Lung (tissue), 17 donors: ENCODE measurements at places on chromosomes 2 and 18.

DNA sequence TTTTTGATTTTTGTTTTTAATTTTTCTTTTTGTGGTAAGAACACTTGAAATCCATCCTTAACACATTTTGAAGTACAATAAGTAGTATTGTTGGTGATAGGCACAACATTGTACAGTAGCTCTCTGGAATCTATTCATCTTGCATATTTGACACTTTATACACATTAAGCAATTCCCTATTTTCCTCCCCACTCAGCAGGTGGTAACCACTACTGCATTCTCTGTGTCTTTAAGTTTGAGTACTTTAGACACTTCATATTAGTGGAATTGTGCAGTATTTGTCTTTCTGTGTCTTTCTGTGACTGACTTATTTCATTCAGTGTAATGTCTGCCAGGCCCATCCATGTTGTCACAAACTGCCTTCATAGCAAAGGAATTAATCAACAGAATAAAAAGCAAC, 471.7 kb upstream of the CDH20 start:
- no peak for DNase-seq

- DNase-seq = no peak
These were observed 1.4 kb downstream of the FRZB start for GRCh38 chr2:182864949-182865570.

- DNase-seq = no peak
These were observed 157.0 kb upstream of the NDUFV2 start for GRCh38 chr18:8945514-8945913.

- no peak for DNase-seq
These were observed 18.1 kb downstream of the CYP1B1 start for GRCh38 chr2:38057651-38058410.

DNA sequence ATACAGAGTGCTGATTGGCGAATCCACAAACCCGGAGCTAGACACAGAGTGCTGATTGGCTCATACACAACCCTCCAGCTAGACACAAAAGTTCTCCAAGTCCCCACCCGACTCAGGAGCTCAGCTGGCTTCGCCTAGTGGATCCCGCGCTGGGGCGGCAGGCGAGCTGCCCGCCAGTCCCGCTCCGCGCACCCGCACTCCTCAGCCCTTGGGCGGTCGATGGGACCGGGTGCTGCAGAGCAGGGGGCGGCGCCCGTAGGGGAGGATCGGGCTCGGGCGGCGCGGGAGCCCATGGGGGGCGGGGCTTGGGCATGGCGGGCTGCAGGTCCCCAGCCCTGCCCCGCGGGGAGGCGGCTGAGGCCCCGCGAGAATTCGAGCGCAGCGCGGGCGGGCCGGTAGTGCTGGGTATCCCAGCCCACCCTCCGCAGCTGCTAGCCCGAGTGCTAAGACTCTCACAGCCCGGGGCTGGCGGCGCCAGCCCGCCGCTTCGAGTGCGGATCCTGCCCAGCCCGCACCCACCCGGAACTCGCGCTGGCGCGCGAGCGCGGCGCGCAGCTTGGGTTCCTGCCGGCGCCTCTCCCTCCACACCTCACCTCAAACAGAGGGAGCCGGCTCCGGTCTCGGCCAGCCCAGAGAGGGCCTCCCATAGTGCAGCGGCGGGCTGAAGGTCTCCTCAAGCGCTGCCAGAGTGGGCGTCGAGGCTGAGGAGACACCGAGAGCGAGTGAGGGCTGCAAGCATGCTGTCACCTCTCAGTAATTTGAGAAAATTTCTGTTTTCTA, 75.5 kb upstream of the ATP5MC3 start:
- no peak for DNase-seq

GRCh38 chr2:149733936-149734685, 146.5 kb upstream of the MMADHC start:
- DNase-seq = peak; percentile 53

DNA sequence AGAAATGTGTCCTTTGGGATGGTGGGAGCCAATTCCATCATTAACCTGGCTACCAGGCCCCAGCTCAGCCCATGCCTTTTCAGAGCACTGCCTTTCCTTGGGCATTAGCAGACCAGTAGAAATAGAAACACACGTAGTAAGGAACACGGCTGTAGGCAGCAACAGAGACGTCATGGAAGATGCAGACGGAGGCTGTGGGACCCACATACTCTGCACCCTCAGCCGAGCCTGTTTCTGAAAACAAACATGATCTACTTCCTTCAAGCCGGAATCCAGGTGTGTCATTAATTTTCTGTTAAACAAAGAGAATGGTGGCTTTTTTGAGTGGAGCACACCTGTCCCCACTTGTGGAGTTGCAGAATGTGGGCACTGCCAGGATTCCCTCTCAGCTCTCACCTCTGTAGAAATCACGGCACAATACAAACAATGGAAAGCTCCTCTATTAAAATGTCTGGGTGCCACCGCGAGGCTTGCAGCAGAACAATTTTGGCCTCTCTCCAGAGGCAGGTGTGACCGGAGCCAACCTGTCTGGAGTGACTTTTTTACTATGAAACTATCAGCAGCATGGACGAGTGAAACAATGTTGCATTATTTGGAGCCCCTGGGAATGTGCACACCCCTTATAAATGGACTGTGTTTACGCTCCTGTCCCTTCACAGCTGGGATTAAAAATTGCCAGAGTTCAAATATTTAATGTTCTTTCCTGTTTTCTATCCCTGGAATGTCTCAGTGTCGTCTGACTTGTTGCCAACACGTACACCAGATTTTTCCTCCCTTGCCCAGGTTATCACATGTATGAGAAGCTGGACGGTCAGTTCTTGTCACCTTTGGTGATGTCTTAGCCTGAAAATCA, 31.7 kb downstream of the SPP2 start:
- DNase-seq = peak; percentile 66

GRCh38 chr2:83470928-83471327, 988.2 kb downstream of the SUCLG1 start:
- DNase-seq = no peak

DNA sequence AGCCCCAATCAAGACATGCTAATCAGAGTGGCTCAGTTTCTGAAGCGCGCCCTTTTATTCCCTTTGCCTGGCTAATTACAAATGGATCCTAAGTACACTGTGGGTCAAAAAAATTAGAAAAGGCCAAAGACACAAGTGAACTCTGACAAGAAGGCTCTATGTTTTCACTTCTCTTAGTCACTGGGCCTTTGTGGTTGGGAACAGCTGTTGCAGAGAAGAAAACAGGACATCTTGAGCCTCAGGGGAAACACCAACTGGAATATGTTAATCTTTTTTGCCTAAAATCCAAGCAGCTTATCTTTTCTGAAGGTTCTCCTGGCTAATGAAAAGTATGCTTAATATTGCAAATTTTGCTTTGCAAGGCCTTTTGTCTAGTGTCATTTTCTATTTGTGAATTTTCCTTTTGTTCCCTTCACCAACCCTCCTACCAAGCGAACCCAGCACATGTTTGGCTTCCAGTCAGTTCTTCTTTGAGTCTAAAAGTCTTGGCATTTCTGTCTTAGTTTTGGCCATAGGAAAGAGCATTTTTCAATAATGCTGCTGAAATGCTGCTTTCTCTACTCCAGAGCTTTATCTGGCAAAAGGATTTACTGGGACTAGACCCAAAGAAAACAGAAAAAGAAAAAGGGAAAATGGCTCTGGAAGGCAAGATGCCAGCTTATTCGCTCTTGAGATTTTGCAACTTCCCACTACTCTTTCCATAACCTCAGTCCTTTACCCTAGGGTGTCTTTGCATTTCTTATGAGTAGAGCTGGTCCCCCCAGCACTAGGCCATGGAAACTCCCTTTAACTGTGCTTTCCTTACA, 440.2 kb upstream of the ST6GAL2 start:
- peak; percentile 1 for DNase-seq

- no peak for DNase-seq
These were observed 30.9 kb downstream of the RALBP1 start for GRCh38 chr18:9506046-9506792.

DNA sequence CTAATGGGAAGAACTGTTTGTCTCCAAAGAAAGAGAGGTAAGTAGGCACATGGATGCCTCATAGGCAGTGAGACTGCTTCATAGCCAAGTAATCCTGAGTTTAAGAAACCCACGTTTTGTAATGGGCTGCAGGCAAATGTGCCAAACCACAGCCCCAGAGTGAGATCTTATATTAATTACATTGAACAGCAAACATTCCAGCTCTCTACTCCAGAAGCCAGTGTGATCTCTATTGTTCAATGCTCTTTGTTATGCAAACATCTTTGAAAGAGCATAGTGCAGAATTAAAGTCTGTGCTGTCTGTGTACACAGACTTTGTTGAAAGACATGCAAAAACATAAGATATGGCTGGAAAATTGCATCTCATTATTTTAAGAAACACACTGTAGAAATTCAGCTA, 720.8 kb upstream of the REG3G start:
- DNase-seq = no peak

DNA sequence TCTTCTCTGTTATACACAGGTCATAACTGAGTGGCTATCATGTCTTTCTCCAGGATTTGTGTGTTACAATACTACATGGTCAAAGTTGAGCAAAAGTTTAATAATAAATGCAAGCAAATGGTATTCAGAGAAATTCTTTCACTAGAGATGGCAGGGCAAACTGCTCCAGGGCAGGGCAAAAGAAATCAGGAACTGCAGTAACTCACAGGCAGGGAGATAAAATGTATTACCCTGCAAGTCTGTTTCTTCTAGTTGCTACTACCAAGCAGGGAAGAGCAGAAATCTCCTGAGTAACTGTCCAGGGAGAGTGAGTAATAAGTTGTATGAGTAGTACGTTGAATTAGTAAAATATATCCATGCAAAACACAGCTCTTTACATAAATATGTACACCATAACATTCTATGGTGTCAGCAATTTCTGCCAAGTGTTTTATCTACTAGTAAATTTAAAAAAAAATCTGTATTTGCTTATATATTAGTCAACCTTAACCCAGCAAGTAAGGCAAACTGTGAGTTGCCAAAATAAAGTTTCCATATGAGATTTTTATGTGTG, 404.1 kb downstream of the ZEB2 start:
- no peak for DNase-seq

GRCh38 chr18:34297287-34297686, 72.6 kb upstream of the NOL4 start:
- no peak for DNase-seq

GRCh38 chr2:70340761-70341476, 39.1 kb upstream of the FAM136A start:
- peak; percentile 46 for DNase-seq

DNA sequence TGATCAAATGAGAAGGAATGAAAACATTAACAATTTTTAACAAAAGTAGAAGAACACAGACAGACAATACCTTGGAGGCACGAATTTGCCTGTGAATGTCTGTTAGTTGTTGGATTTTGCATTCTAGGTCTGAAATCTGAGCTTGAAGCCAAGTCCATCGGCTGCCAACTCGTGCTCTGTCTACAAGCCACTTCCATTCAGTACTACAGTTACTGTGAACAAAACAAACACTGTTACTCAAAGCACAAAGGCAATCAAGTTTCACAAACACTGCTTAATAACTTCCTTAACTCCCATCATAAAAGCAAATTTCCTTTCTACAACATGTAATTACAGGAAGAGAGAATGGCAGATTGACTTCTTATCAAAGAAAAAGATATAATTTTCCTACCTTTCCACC, 42.2 kb downstream of the KANSL1L start:
- DNase-seq = peak; percentile 30

- no peak for DNase-seq
These were observed 497.8 kb upstream of the MYT1L start for GRCh38 chr2:2828774-2829368.

DNA sequence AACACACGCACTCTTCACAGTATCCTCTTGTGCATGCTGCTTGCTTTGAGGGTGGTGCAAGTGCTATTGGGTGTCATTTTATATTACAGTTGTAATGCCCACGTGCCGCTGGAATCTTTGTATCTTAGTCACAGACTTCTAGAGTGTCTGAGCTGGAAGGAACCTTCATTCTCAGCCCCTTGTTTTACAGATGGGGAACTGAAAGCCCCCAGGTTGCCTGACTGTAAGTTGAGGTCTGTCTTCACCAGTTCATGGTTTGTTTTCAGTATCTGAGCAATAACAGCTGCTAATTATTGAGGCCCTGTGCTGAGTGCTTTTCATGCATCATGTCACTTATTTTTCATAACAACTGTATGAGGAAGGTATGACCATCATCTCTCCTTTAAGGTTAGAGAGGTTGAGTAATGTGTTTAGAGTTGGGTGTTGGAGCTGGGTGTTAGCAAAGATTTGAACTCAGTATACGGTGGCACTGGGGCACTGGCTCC, 77.0 kb downstream of the PRKCE start:
- no peak for DNase-seq

GRCh38 chr2:73436019-73436418, 50.4 kb downstream of the ALMS1 start:
- no peak for DNase-seq

- DNase-seq = peak; percentile 60
These were observed 210.3 kb downstream of the ZRANB3 start for GRCh38 chr2:135320465-135321355.

GRCh38 chr18:60228609-60229595, 143.7 kb downstream of the MC4R start:
- peak; percentile 27 for DNase-seq

DNA sequence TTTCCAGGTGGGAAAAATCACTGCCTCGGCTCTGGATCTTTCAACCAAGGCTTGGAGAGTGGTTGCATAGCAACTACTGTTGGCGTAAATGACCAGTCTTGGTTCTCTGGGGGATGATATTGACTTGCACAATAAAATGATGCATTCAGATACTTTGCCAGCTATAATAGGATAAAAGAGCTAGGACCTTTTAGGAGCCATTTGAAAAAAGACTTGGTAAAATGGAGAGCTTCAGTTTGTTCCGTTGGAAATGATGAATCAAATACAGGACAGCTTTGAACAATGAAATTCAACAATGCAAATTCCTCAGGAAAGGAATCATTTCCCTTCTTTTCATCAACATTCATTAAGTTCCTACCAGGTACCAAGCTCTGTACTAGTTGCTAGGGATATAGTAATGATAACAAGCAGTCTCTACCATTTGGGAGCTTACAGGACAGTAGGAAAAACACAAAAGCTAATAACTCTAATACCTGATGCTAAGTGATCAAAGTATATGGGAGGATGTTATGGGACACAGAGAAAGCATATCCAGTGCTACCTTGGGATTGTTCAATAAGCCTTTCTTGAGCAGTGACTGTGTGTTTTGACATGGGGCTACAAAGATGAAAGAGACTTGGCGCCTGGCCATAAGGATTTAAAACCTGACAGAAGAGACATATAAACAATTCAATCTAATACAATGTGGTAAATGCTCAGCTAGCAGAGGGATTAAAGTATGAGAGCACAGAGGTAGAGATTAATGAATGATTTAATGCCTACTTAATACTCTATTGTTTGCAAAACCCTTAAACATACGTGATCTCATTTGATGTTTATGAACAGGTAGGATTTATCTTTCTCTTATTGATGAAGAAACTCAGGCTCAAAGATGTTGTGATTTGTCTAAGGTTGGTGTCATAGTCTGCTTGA, 110.7 kb downstream of the QPCT start:
- DNase-seq = peak; percentile 81

GRCh38 chr2:116922414-116922813, 892.1 kb upstream of the DDX18 start:
- no peak for DNase-seq

GRCh38 chr18:13147130-13147529, 71.4 kb upstream of the LDLRAD4 start:
- DNase-seq = no peak

GRCh38 chr2:219396863-219397457, 9.2 kb upstream of the DNPEP start:
- DNase-seq = no peak
